ENCODE measurements at places on chromosomes 2 and 18.

DNA sequence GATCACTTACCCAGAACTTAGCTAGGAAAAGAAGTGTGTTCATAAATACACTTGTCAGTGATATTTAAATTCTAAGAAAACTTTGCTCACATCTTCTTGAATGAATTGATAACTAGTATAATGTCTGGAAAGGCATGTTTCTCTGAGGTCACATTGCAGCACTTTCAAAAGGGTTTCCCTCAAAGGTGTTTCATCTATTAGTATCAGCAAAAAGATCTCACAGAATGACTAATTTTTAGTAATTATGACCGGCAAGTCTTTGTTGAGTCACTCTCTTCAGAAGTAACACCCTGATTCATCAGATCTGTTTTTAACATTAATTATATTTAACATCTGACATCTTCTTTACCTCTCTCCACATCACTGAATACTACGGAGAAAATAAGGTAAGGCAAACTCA lies 222.3 kb downstream of the IKZF2 start:
- DNase-seq = no peak

DNA sequence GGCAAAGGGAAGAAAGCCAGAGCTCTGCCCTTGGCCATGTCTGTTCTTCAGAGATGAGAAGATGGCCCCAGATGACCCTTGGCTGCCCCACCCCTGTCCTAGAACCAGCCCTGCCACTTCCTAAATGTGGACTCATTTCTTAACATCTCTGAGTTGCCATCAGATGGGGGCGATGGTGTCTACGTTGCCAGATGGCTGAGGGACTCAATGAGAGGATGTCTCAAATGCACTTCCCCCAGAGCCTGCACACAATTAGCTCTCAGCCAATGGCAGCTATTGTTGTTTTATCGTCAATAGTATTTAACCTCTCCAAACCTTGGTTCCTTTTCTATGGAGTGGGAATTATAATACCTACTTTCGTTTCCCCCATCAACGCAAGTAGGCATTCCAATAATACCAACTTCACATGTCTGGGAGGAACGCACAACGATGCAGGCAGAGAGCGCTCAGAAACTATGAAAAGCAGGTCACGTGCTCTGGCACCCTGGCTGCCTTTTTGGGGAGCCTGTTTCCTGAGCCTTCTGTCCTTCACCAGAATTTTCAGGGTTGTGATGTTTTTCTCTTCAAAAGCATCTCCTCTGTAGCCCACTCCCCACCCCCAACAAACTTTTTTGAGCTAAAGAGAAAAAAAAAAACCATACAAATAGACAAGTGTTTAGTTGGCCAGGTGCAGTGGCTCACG lies 100.3 kb downstream of the MCFD2 start:
- no peak for DNase-seq

DNA sequence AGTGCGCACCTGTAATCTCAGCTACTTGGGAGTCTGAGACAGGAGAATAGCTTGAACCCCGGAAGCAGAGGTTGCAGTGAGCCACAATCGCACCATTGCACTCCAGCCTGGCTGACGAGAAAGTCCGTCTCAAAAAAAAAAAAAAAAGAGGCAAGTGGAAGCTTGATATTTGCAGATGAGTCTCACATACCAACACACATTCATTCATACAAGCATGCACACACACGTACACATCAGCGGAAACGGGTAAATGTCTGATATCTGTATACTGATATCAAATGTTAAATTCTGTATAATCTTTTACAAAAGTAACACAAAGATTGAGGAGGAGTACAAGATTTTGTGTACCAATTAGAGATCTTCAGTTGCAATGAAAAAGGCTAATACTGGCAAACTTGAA lies 47.8 kb upstream of the SPOPL start:
- DNase-seq = no peak

DNA sequence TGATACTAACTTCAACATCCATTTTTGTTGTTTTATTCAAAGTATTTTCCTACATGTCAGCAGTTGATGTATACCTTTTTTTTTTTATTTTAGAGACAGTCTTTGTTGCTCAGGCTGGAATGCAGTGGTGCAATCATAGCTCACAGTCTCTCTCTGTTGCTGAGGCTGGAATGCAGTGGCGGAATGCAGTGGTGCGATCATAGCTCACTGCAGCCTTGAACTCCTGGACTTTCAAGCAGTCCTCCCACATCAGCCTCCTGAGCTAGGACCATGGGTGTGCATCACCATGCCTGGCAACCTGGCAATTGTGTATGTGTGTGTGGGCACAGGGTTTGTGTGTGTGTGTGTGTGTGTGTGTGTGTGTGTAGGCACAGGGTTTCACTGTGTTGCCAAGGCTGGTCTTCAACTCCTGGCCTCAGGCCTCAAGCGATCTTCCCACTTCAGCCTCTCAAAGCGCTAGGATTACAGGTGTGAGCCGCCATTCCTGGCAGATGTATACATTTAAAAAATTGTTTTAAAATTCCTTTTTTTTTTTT lies 24.8 kb downstream of the SANBR start:
- DNase-seq = no peak

DNA sequence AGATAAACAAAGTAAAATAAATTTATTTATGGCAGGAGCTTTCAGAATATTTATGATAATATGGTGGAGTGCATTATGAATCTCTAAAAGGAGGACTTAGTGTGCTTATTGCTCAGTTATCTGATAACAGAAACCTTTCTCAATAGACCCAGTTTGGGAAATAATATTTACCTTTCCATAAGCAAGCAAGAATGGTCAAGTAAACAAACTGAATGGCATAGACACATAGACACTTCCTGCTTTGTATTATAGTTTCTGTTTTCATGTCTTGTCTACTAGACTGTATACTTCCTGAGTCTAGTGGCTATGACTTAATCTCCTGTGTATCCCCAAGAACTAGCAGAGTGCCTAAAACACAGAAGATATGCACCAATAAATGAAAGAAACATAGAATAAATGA lies 87.8 kb downstream of the UPP2 start:
- DNase-seq = no peak

DNA sequence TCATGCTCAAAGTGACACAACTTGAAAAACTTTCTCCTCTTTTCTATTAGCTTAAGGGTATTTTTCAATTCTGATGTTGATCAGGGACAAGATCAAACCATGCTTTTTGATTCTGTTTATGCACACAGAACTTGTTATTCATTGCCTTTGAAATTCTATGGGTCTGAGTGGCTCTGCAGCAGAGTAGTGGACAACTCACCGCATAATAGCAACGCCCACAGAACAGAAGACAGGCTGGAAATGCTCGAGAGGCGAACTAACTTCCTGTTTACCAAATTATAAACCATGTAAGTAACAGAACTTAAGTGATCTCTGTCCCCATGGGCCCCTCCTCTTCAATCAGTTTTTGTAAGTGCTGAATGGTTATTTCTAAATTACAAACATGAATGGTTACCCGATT lies 131.2 kb downstream of the CBLN2 start:
- DNase-seq = no peak
